EL (cell line): ENCODE measurements at places on chromosomes 11 and 22.
A peak's percentile ranks its signal among the peaks of the same experiment; 100 is the strongest.

DNA sequence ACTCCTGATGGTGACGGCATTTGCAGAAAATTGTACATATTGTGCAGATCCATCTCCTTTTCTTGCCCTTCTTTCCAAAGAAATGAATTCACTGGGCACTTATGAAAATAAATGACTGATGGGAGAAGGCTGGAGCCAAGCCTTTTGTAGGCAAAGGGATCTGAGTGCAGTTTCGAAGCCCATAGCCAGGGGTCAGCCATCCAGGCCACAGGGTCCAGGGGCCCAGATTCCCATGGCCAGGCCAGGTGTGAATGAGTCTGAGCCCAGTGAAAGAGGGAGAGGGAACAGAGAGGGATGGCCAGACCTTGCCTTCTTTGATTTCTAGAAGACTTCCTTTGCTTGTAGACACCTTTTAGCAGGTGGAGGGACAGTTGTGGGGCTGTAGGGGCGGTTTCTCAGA, 209.1 kb downstream of the KIRREL3 start:
- DNase-seq: no peak

DNA sequence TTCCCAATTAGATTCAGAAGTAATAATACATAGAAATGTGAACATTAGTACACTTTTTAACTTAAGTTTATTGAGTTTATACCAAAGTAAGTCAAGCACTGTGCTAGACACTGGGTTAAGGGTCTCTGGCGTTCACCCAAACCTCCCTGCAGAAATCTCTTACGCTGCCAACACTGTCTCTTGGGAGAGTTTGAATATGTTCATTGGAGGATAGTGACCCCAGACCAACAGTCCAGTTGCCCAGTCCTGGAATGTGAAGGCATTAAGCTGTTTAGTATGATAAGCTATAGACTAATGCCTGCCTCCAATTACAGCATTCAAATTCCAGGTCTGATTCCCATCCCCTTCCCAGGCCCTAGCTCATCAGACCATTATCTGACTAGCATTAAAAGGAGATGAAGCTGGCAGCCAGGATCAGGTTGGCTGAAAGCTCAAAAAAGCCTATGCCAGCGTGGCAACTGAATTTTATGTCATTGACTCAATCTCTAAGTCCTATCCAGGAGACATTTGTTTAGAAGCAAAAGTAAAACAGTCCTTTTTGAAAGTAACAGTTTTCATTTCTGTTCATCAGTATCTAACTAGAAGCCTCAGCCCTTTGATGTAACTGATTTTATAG, 77.8 kb downstream of the SFI1 start:
- DNase-seq: no peak

DNA sequence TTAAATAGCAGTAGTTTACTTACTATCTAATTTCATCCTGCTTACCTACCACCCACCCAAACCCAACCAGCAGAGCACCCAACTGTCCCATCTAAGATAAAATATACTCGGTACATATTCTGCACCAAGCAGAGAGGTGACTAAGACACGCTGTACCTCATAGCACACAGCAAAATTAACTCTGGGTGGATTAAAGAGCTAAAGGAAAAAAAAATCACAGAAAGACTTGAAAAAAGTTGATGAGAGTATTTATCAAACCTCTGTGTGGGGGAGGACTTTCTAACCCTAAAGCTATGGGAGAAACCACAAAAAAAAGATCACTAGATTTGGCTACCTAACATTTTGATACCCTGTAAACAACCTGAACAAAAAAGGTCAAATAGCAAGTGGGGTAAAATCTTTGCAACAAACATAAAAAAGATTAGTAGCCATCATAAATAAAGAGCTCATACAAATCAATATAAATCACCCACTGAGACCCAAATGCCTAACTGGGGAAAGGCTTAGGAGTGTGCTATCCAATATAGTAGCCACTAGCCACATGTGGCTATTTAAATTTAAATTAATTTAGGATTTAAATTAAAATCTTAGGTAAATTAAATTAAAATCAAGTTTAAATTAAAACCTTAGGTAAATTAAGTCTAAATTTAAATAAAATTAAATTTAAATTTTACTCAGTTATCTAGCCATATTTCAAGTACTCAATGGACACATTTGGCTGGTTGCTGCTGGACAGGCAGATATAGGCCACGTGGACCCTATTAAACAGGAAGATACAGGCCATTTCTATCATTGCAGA, 25.6 kb upstream of the CD5 start:
- DNase-seq: no peak

GRCh38 chr11:57322256-57323166, 2.2 kb downstream of the TNKS1BP1 start:
- DNase-seq: peak; percentile 99

DNA sequence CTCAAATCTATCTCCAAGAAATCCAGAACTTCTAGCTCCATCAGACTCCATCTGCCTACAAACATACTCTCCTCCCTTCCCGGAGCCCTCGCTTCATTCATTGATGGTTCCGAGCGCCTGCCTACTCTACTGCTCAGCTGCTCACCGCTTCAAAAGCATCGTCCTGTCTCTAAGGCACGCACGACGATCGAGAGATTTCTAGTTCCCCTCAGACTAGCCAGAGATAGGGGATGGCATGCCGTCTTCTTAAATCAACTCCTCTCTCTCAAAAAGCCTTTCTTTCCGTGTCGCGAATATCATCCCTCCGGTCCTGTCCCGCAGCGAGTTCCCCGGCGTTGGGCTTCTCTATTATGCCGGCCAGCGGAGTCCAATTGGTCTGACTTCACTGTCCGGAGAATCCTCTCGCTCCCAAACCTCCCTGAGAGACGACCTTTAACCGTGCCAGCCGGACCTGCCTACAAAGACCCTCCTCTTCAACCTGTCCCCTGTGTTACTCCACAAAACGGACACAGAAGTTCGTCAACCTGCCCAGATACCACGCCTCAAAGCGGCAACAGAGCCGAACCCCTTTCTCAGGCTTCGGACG, 592 bp downstream of the EEF1G start:
- no peak for DNase-seq

- DNase-seq: no peak
Measured at GRCh38 chr11:20835561-20835960, 166.2 kb downstream of the NELL1 start.
